Activated CD4-positive, alpha-beta T cell treated with anti-CD3 and anti-CD28 coated beads for 36 hours (primary cell): ENCODE measurements at places on chromosomes 12 and 14.

- no peak for DNase-seq
These were observed 116.2 kb downstream of the BBS10 start for GRCh38 chr12:76232013-76232412.

DNA sequence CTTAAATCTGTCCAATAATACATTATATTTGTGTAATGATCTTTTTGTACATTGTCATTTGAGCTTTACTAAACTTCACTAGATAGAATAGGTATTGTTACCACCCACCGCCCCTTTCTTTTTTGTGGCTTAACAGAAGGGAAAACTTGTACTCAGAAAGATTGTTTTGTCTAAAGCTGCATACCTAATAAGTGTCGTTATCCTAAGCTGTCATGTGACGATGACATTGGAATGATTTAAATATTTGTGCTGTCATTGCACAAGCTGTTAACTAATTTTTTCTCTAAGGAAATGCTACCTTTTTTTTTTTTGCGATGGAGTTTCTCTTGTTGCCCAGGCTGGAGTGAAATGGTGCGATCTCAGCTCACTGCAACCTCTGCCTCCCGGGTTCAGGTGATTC lies 3.6 kb downstream of the DIP2B start:
- no peak for DNase-seq

- DNase-seq, result no peak
These were observed 29.0 kb upstream of the TESC start for GRCh38 chr12:117127933-117128823.

DNA sequence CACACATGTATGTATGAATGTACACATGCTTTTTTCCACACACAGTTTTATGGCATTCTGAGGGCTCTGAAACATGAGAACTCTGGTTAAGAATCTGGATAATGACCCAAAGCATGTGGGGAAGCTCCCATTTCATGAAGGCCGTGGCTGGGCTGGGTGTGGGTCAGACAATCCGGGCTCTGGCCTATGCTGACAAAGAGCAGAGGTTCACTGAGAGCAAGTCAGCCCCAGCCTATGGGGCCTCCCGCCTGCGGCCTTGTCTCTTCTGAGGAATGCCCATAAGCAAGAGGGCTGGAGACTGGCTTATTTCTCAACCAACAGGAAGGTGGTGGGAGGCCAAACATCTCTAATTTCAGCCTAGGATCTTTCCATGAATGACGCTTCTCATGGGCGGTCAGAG lies 8.5 kb downstream of the MYH6 start:
- DNase-seq, result no peak

GRCh38 chr14:20035449-20035848 lies 389 bp downstream of the OR4K13 start:
- no peak for DNase-seq

DNA sequence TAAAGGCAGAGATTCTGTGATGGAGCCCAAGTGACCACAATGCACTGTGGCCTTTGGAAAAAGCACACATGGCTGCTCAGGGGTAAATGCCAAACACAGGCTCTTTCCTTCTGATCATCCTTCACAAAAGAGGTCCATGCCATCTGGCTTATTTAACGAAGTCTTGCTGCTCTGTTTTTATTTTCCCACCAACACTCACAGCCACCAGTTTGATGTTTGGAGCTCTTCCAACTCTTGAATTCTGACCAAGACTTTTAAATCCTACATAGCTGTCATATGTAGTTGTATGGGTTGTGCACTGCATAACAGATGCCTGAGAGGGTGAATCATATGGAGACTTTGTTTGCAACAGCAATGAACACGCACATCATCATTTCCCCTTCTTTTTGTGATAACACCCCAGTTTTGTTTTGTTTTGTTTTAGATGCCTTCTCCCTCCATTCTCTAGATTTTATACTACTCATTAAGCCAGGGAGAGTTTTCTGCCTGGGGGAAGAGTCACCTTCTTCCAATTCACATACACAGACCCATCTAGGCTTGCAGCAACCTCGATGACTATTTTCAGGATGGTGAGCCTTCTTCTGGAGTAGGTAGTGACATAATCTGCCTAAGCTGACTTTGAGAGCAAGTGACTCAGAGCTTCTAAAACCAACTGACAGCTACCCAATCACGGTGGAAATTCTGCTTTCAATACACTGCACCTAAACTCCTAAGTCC lies 145.2 kb upstream of the WSCD2 start:
- DNase-seq, result no peak

- no peak for DNase-seq
These were observed 24.5 kb downstream of the RECQL start for GRCh38 chr12:21476949-21477348.

GRCh38 chr12:110916295-110916875 lies 4.0 kb downstream of the MYL2 start:
- no peak for DNase-seq

- DNase-seq, result no peak
These were observed 506.8 kb upstream of the FBXO33 start for GRCh38 chr14:39939023-39939422.

- DNase-seq, result peak; percentile 35
These were observed 7.1 kb downstream of the ARHGDIB start for GRCh38 chr12:14954269-14954668.

GRCh38 chr14:91946622-91947474 lies 646 bp downstream of the FBLN5 start:
- DNase-seq, result peak; percentile 16

GRCh38 chr12:123142921-123143735 lies 7.8 kb downstream of the PITPNM2 start:
- DNase-seq, result no peak

DNA sequence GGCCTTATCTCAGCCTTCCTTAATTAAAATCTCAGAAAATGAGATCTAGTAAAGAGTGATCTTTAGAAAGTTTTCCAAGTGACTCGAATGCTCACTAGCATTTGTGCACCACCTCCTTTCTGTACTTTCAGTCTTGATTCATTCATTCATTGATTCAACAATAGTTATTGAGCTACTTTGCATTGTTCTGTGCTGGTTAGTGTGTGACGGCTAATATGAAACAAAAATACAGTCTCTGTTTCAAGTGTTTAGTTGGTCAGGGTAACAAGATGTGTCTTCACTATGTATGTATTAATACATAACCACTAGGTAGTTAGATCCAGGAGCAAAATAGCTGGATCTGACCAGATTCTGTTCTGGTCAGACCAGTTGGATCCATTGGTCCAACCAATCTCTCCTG lies 100.9 kb downstream of the FAR2 start:
- no peak for DNase-seq

DNA sequence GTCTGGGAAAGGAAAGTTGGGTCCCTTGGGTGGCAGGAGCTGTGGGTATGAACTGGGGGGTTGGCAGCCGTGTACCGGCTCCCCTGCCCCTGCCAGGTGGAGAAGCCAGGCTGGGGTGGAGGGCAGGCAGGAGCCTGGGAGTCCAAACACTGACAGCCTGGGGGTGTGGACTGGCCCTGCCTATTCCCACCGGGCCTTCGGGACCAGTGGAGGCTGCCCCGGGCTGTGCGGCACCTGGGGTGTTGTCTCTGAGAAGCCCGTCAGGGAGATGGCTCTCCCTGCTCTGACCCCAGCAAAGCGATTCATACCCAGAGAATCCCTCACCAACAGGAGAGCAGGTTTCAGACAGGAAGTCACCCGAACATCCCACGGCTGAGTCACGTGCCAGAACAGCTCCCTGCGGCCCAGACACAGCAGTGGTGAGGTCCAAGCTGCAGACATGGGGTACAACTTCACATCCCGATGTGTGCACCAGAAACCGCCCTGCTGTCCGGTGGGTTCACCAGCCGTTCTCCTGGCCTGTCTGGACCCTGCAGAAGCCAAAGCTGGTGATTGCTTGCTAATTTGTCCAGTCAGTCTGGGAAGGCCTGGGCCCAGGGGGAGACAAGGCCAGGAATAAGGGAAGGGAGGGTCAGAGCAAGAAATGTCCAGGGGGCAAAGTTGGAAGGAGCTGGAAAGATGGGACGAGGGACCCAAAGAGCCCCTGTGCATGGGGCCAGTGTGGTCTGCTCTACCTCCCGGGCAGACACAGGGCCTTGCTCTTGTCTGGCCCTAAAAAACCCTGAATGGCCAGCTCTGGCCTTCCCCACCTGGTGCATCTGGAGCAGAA lies 2.1 kb upstream of the GPR132 start:
- DNase-seq, result peak; percentile 85

DNA sequence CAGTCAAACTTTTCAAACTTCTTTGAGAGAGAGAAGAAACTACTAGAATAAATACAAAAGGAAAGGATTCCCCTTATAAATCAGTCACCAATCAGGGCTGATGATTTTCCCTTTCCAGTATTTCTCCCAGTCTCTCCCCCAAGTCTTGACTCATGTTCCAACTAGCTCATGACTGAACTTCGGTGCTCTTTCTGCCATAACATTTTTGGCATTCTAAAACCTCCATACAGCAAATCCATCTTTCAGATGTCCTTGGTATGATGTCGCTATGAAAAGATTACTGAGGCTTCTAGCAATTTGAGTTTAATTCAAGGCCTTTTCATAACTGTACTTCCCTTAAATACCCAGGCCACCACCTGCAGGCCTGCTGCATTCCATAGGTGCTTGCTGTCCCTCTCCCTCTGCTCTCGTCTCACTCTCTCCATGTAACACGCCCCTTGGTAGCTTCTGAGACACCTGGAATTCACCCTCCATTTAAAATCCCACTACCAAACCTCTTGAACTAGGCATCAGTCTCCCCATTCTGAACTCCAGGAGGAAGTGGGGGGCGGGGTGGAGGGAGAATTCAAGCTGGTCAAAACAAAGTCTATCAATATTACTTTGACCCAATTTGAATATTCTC lies 2.4 kb downstream of the PRKD1 start:
- DNase-seq, result no peak

DNA sequence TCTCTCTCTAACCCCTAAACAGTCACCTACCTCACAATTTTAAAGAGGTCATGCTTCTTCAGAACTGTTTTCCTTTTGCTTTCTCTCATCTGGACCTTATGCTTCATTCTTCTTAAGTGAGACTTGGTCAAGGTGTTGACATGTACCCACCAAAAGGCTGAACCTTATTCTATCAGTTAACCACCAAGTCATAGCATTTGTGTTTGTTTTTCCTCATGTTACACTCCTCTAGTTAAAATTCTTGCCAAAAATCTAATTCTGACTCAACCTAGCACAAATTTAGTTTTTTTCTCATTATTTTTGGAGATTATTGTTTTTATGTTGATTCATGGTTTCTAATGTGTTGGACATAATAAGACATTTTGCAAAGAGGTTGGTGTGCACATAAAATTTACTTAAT lies 578.6 kb downstream of the SLC16A7 start:
- no peak for DNase-seq

DNA sequence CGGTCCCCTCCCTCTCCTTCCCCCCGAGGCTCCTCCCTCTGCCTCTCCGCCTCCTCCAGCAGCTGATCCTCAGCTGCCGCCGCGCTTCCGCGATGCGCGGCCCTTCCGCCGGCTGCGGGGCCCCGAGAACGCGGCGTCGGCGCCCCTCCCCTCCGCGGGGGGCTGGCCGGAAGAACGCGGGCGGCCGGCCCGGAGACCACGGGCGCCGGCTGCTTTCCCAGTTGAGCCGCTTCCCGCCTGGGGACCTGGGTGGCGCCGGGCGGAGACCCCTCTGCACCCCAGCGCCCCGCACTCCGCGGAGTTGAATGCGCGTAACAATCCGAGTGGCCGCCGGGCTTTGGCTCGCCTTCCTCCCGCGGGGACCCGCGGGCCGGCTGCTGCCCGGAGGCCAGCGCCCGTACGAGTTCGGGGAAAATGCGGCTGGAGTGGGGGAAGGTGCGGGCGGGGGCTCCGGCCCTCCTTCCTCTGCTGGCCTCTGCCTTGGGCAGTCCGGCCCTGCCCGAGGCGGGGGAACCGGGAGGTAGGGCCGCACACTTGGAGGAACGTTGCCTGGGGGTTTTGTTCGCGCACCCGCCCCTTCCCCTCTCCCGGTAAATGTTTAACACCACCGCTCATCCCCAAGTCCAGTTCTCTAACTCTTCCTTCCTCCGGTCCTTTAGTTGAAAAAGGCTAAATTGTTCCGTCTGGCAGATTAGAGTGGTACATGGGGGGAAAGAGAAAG lies 393 bp upstream of the DCAF5 start:
- no peak for DNase-seq

DNA sequence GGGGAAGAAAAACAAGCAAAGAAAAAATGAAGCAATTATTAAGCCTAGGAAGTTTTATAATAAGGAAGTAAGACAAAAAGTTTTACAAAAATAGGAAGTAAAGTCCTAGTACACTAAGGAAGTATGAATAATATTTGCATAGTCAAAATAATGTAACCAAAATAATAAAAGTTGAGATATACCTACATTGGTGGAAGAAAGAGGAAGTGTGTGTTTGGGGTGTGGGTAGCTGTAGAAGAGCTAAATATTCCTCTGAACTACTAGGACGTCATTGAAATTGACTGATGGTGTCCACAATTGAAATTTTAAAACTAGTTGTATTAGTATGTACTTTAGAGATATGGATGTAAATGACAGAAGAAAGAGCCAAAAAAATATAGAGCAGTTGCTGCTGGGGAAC lies 228.4 kb upstream of the OTX2 start:
- no peak for DNase-seq

- no peak for DNase-seq
These were observed 45.3 kb downstream of the DGLUCY start for GRCh38 chr14:91159182-91159581.

- no peak for DNase-seq
These were observed 70.4 kb upstream of the PPM1H start for GRCh38 chr12:63005382-63005781.

- no peak for DNase-seq
These were observed 6.6 kb upstream of the PCNX4 start for GRCh38 chr14:60085085-60085484.

GRCh38 chr12:63777340-63777739 lies 2.4 kb upstream of the RXYLT1 start:
- no peak for DNase-seq

DNA sequence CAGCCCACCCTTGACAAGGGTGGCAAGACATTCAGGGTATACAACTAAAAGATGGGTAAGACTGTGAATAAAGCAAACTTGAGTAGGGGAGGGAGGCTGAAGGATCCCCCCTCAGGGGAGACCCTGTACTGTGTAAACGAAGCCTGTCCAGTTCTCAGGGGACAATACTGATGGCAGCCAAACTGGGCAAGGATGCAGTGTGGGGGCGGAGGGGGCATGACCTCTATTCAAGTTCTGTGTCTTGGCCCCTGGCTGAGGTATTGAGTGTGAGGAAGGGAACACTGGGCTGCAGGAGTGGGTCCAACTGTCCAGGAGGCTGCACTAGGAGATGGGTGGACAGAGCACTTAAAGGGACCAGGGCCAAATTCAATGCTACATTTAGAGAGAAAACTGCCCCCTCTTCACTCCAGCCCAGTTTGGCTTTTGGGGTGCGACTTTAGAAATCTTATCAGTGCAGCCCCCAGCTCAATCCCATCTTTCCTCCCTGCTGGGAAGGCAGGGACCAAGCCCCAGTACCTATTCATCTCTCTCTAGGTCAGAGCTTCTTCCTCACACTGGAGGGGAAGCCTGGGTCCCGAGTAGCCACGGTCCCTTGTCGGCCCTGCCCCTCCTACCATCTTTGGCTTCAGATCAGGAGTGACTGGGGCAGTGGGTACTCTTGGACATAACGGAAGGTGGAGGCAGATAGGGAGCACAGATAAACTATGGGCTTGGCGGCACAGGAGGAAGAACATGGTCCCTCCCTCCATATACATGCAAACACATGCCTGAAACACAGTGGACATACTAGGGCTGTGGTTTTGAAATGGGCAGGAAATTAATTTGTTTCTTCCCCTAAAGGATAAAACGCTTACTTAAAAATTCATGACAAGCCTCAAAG lies 11.8 kb downstream of the SLC39A5 start:
- no peak for DNase-seq
